NCI-H146 (cell line): ENCODE measurements at places on chromosomes 3 and 15.

DNA sequence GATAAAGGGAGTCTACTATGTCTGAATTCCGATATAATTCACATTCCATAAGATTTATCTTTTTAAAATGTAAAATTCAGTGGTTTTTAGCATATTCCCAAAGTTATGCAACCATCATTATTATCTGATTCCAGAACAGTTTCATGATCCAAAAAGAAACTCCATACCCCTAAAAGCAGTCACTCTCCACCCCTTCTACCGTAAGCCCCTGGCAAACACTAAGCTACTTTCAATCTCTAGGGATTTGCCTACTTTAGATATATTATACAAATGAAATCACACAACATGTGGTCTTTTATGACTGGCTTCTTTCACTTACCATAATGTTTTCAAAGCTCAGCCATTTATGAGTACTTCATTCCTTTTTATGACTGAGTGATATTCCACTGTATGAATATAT, 65.6 kb downstream of the TMEM212 start:
- no peak for DNase-seq

DNA sequence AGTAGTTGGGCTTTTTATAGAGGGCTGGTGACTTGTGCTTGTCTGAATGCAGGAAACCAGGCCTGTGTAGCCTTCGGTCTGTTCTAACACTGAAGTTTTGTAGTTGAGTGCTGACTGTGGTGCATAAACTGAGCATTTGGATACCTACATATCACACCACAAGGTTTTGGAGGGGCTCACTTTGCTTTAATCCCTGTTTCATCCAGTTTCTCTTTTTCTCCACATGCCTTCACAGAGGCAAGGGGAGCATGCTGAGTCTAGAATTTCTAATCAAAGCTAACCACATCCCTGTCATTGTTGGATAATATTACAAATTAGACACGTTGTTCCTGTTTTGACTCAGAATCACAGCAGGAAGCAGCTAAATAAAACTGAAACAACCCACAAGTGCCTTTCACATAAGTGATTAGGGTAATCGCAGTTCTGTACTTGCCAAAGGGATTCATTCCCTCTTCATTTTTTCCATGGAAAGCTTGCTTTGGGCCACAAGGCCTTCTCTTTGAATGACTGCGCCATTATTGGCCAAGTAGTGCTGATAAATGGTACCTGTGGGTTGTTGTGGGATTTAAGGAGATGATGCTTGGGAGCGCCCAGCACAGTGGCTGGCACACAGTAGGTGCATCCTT, 48.9 kb downstream of the TGFBR2 start:
- DNase-seq: peak; percentile 14

- DNase-seq: no peak
Observed at GRCh38 chr3:73540969-73541740, 83.6 kb downstream of the PDZRN3 start.

- no peak for DNase-seq
Observed at GRCh38 chr15:90153658-90154057, 47.5 kb upstream of the SEMA4B start.

- DNase-seq: peak; percentile 41
Observed at GRCh38 chr3:128707928-128708494, 18.0 kb upstream of the RAB7A start.

DNA sequence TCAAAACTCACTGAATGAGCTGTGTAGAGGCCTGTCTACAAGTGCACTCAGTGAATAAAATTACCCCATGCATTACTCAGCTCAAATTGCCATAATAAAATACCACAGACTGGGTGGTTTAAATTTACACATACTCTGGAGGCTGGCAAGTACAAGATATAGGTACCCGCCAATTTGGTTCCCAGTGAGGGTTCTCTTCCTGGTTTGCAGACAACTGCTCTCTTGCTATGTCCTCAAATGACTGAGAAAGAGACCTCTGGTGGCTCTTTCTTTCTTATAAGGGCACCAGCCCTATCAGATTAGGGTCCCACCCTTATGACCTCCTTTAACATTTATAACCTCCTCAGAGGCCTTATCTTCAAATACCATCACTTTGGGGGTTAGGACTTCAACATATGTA, 237.0 kb downstream of the CPNE4 start:
- DNase-seq: no peak

GRCh38 chr15:29903785-29904464, 81.7 kb upstream of the TJP1 start:
- no peak for DNase-seq

- no peak for DNase-seq
Observed at GRCh38 chr15:81024936-81025335, 24.2 kb downstream of the TLNRD1 start.

DNA sequence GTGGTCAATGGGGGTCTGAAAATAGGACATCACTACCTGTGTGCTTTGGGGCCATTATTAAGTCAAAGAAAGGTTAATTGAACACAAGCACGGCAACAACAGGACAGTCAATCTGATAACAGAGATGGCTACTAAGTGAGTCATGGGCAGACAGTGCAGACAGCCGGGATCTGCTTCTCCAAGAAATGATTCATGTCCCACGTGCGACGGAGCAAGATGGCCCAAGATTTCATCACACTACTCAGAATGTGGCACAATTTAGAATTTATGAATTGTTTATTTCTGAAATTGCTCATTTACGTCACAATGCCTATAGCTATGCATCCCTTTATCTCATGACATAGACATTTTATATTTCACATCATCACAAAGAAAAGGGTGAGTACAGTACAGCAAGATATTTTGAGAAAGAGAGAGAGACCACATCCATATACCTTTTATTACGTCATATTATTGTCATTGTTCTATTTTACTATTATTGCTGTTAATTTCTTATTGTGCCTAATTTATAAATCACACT, 770.6 kb upstream of the NR2F2 start:
- no peak for DNase-seq

GRCh38 chr15:92843814-92844213, 56.3 kb upstream of the CHD2 start:
- no peak for DNase-seq

GRCh38 chr3:29695201-29695600, 414.3 kb downstream of the RBMS3 start:
- DNase-seq: no peak

- peak; percentile 59 for DNase-seq
Observed at GRCh38 chr3:70737666-70738290, 425.3 kb upstream of the MDFIC2 start.
